ENCODE measurements at places on chromosomes 12 and 14.

DNA sequence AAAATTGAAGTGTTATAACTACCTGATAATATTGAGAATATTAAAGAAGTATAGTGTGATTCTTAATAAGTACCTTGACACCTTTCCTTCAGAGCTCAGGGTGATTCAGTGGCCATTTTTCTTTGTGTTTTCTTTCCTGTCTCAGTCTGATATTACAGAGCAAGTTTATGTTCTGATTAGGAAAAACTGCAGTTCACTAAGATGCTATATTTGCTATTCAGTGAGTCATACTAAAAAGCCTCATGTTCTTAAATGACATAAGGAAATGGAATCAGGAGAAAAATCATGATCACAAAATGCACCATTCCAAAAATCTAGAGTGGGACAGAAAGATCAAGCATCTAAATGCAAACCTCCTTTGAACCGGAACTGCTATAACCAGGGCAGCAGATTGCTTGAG lies 390.6 kb upstream of the ATP2B1 start:
- no peak for DNase-seq

DNA sequence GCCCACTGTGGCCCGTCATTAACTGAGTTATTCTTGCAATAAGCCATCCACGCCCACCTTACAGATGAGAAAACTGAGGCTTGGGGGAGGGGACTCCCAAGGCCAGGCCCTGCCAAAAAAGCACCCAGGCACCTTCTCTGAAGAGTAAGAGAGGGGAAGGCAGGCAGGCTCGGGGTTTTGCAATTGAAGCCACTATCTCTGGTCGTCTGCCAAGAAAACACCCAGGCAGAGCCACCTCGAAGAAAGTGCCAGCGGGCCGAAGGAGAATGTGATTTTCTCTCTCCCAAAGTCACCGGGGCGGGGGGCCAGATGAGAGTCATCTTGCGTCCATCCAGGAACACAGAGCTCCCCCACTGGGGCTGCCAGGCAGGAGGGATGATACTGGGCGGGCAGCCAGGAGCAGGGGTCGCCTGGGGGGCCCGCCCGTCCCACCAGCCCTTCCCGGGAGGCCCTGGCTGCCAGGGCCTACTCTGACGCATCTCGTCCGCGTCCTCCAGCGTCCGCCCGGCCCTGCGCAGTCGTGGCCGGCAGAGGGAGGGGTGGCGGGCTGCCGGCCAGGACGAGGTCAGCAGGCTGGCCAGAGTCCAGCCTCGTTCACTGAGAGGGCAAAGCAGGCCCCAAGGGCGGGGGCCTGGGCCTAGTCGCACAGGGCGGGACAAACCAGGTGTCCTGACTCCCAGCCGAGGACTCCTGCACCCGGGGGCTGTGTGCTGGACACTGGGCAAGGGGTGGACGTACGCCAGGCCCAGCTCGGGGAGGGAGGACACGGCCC lies 74.3 kb downstream of the RFLNA start:
- DNase-seq, result peak; percentile 81

DNA sequence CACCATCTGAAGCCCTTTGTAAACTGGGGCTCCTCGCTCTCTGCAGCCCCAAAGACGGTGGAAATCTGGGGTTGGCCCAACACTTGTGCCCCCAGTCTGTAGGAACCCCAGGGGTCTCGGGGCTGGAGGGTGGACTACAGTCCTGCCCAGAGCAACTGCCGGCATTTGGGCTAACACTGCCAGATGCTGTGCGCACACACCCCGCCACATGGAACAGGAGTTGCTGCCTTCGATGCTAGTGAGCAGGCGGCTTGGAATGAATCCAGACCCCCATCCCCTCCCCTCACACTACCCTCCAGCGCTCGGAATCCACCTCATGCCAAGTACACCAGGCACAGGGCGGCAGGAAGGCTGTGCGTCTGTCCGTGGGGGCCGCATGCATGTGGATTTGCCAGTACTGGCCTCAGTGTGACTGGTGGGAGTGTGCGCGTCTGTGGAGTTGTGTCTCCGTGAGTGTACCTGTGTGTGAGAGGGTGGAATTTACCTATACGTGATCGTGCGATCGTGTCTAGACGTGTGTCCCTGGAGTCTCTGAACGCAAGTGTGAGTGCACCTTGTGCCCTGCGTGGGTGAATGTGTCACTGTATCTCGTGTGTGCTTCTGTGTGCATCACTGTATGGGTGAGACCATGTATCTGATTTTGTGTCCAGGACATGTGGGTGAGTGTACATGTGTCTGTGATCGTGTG lies 5.1 kb downstream of the LHX5 start:
- DNase-seq, result no peak

DNA sequence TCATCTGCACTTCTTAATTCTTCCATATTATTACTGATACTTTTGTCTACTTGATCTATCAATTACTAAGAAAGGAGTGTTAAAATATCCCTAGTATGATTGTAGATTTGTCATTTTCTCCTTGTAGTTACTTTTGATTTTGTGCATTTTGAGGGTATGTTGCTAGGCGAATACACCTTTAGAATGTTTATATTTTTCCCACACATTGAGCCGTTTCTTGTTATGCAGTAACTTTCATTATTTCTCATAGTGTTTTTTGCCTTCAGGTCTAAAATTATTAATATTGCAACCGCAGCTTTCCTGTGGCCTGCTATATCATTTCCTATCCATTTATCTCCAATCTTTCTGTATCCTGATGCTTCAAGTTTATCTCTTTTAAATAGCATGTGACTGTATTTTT lies 44.6 kb upstream of the C12orf42 start:
- no peak for DNase-seq

DNA sequence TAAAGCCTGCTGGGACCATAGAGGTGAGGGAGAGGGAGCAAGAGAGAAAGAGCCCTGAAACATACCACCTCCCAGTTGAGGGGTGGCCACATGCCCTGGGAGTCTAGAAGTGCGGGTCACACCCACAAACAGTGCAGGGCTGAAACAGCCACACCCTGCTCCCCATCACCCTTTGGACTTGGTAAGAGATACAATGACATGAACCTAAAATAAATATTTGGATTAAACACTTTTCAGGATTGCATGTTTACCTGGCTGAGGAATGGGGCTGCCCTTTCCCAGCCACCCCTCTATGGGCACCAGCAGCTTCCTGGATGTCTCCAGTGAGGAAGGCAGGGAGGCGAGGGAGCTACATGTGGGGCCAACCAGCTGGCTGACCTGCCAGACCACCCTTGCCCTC lies 39.0 kb upstream of the TC2N start:
- DNase-seq, result no peak

DNA sequence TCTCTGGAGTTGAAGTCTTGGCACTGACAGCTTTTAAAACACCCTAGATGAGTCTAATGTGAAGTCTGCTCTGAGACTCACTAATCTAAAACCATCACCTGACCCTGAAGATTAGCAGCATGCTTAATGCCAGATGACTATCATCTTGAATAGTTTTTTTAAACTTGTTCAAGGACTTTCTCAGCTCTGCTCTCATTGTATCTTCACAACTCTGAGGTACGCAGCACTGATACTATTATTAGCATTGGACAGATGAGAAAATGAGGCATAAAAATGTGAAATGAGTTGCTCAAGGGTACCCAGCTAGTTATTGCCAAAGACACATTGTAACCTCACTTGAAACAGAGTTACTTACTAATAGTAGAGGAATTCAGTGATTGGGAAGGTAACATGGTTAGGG lies 4.8 kb downstream of the SLC38A1 start:
- no peak for DNase-seq

DNA sequence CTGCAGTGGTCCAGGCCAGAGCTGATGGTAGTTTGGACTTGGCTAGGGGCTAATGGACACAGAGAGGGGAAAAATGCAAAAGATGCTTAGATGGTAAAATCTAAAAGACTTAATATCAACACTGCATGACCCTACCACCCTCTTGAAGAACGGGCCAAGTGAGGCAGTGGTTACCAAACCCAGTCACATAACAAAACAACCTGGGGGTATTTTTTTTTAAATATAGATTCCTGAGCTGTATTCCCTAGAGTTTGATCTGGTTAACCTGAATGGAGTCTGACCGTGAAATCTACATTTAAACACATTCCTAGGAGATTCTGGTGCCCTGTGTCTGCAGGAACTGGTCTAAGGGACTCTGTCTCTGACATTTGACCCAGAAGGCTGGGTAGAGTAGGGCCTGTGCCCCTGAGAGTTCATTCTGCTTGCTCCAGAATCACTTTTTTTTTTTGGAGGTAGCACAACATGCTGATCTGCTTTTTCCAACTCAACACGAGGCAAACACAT lies 15.7 kb downstream of the ABHD4 start:
- DNase-seq, result no peak

- DNase-seq, result no peak
These were observed 100.9 kb upstream of the PKP2 start for GRCh38 chr12:32997471-32997870.

DNA sequence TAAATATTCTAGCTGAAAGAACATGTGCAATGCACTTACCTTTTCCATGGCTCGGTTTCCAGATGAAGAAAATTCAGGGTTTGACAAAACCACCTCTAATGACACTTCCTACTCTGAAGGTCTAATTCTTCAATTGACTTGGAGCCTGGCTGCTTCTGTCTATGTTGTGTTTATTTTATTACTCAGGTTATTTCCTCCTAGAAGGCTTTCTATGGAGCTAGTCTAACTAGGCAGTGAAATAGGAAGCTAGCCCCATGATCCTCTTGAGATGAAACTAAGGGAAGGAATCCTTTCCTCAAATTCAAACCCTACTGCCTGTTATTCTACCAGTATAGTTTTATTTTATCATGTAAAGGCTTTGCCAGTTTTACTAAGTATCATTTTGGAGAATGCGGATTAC lies 20.9 kb upstream of the IFNG-AS1 start:
- DNase-seq, result no peak

- no peak for DNase-seq
These were observed 284.0 kb downstream of the ATP23 start for GRCh38 chr12:58225203-58225877.

Measured in retinal pigment epithelial cell (primary cell).